ENCODE measurements at places on chromosomes 4 and X. TPM values are rescaled to one million over a fixed set of nuclear protein-coding genes. Genes with fewer than 3 reads are reported as not detected.

DNA sequence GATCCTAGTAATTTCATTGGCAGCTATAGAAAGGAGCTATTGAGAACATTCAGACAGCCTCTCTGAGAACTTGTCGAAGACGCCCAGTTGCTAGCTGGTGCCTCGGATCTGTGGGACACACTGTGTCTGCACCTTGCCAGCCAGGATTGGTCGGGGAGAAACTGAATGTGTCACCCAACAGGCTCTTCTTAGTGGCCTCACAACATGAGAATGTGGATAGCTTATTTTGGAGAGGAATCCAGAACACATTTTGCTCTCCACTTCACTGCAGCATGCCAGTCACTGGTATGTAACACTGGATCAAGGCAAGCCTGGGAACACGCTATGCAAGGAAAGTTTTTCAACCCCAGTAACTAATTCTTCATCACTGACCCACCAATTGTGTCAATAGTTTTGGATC, 89.5 kb upstream of the TRPC3 start:
- no peak for DNase-seq

The PLXNA3 gene
- polyA plus RNA-seq = 49.7 TPM

DNA sequence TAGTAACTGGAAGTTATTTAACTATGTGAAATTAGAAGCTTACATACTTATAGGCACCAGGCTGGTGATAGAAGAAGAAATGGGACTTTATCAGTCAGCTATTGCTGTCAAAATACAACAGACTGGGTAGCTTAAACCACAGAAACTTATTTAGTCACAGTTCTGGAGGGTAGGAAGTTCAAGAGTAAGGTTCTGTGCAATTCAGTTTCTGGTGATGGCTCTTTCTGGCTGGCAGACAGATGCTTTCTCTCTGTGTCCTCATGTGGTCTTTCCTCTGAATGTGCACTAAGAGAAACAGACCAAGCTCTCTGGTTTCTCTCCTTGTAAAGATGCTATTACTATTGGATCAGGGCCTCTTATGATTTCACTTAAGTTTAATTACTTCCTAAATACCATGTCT, 92.1 kb upstream of the ANKRD50 start:
- no peak for DNase-seq

- no peak for DNase-seq
These were observed 19.4 kb downstream of the DRD5 start for GRCh38 chr4:9800848-9801247.

- DNase-seq = no peak
These were observed 138.8 kb downstream of the DTHD1 start for GRCh38 chr4:36420111-36420679.

DNA sequence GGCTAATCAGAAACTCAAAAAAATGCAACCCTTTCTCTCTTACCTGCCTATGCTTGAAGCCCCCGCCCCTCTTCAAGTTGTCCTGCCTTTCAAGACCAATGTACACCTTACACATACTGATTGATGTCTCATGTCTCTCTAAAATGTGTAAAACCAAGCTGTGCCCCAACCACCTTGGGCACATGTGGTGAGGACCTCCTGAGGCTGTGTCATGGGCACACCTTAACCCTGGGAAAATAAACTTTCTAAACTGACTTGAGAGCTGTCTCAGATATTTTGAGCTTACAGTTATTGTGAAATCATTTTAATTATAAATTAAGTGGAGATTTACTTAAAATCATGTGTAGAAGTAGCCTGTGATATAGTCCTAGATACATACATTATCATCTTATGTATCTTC, 22.2 kb downstream of the GUF1 start:
- no peak for DNase-seq

- no peak for DNase-seq
These were observed 82.8 kb upstream of the AMELX start for GRCh38 chrX:11210415-11210801.

DNA sequence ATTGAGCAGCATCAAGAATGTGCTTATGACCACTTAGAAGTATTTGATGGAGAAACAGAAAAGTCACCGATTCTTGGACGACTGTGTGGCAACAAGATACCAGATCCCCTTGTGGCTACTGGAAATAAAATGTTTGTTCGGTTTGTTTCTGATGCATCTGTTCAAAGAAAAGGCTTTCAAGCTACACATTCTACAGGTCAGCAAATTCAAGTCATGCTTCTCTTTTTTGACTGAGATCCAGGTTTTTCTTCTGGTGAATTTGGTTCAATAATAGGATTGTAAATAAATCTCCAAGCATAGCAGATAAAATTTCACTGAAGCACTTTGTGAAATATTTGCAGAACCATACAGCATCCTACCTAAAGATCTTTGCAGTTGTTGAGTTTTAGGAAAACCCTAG, 218.1 kb downstream of the TLL1 start:
- no peak for DNase-seq
